Activated T-helper 1 cell treated with anti-CD3 and anti-CD28 coated beads, Interleukin-2, amount 50 U/mL, for 16 hours (primary cell): ENCODE measurements at places on chromosomes 7 and 10.

GRCh38 chr7:32618470-32618869, 123.2 kb downstream of the AVL9 start:
- no peak for DNase-seq

DNA sequence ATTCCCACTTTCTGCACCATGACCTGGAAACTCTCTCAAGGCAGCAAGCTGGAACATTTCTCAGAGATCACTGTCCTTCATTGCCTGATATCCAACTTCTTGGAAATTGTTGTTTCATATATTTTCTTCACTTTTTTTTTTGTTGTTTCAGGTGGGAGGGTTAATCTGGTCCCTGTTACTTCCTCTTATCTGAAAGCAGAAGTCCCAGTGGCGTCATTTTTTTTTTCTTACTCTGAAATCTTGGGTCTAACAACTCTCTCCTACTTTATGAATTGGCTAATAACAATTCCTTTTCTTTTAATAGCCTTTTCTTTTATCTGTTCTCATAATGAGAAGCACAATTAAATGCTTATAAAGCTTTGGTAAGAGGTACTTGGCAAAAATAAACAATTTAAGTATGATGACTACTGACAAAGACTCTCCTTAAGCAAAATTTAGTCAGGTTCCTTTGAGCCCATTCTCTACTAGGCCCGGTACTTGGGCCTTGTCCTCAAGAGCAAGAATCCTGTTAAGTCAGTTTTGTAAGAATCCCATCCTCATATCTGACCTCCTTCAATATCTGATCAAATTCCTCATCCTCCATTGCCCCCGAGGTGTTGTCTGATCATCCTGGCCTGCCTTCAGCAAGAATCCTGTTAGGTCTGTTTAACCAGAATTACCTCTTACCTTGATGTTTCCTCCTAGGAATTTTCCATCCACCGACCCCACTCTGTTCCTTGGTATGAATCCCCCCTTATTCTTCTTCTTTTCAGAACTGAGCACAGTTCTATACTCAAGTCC, 11.5 kb upstream of the CC2D2B start:
- DNase-seq: no peak

GRCh38 chr10:15370856-15371701, at the start of gene FAM171A1:
Gene FAM171A1 (minus strand): TSS chr10:15371289. CDS start chr10:15371052, 237 bp downstream.
- DNase-seq: peak; percentile 26

GRCh38 chr10:133266056-133266795, 10.4 kb downstream of the ADAM8 start:
- no peak for DNase-seq

- DNase-seq: no peak
Observed at GRCh38 chr7:136102881-136103280, 125.7 kb upstream of the MTPN start.
